ENCODE measurements at places on chromosomes 5 and 9.

- no peak for DNase-seq
Measured at GRCh38 chr5:2532809-2533208, 218.7 kb downstream of the IRX2 start.

DNA sequence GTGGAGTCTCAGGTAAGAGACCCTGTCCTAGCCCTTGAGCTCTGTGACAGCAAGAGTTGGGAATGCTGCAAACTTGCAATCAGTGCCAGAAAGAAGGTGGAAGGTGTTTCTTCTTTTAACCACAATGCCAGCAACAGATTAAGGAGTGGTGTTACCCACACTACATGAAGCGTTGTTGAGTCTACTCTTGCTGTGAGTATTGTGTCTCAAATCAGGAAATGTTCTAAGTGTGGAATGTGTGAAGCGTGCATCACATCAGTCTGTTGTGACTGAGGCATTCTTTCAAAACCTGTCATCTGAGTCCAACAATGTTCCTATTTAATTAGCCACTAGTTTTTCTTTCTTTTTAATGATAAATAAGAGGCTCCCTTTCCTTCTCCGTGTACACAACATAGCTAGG is 2.9 kb upstream of the LURAP1L start:
- DNase-seq, result no peak

- DNase-seq, result peak; percentile 84
Measured at GRCh38 chr5:72503888-72504491, 3.2 kb downstream of the ZNF366 start.

- DNase-seq, result no peak
Measured at GRCh38 chr5:145220481-145220880, 614.7 kb downstream of the PRELID2 start.

- no peak for DNase-seq
Measured at GRCh38 chr9:15137089-15137488, 169.9 kb downstream of the TTC39B start.

Measured in common myeloid progenitor, CD34-positive (primary cell).